ENCODE measurements at places on chromosomes 5 and 9. TPM values are rescaled to one million over a fixed set of nuclear protein-coding genes. Genes with fewer than 3 reads are reported as not detected.

Gene LCN9
- not detected for total RNA-seq

Gene NOXA1
- total RNA-seq, result 0.16 TPM

Gene IFNA2
- total RNA-seq, result not detected

Gene FOXD4L4
- total RNA-seq, result 0.97 TPM

Gene ZNF883
- 1.8 TPM for total RNA-seq

Gene IL17B
- total RNA-seq, result not detected

Gene GPSM1
- 35.8 TPM for total RNA-seq

Gene UBAC1
- 22.5 TPM for total RNA-seq

Gene LRRC14B
- total RNA-seq, result not detected

Gene HTR4
- total RNA-seq, result not detected

Gene FOXD4L3
- total RNA-seq, result not detected

Gene PAEP
- total RNA-seq, result not detected

Gene AHRR
- total RNA-seq, result 16.4 TPM

Gene PCDHB15
- total RNA-seq, result 1.8 TPM

Gene QRFP
- not detected for total RNA-seq

Gene XRCC4
- 7.5 TPM for total RNA-seq

Gene PLEKHG4B
- not detected for total RNA-seq

Gene OBP2B
- total RNA-seq, result not detected

Measured in cardiac atrium fibroblast (primary cell).